Heart right ventricle (tissue), 16 donors: ENCODE measurements at places on chromosomes 16 and 17.

DNA sequence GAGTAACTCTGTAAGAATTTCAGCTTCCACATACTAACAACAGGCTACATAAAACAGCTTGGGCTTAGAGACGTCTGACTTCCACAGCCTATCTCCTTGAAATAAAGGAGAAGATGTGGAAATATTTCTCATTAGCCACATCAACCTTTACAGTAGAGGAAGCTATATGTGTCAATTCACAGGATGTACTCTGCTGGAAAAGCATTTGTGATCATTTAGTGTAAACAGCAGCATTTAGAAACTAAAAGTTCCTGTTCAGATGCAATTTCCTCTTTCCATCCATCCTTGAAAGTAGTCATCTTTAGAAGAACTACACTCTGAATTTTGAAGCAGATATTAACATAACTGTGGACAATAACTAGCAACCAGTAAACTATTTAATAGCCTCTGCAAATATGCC, 46.2 kb downstream of the XPO6 start:
- DNase-seq: no peak

- no peak for DNase-seq
Observed at GRCh38 chr16:3728424-3729160, 11.3 kb upstream of the TRAP1 start.

- no peak for DNase-seq
Observed at GRCh38 chr17:75153780-75154194, 525 bp downstream of the JPT1 start.

DNA sequence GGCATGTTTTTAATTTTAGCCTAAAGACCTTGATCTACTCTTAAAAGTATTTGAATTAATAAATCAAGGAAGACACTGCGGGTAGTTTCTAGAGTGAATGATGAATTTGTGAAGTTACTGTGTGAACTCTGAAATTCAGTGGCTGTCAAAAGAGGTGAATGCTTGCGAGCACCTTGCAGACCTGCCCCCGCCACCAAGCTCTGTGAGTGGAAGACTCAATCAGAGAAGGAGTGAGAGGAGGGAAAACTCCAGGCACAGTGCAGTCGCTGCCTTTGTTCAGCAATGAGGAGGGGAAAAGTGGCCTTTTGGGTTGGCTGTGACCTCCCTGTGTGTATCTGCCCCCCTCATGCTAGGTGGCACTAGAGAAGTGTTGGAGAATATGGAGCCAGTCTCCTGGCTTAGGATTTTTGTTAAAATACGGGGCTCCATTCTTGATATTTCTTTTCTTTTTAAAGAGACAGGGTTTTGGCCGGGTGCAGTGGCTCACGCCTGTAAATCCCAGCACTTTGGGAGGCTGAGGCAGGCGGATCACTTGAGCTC, 53.0 kb downstream of the LDHD start:
- no peak for DNase-seq

GRCh38 chr16:80791411-80791810, 13.0 kb downstream of the CDYL2 start:
- no peak for DNase-seq

GRCh38 chr16:19704321-19705145, 13.5 kb downstream of the KNOP1 start:
- no peak for DNase-seq
